COLO829 (cell line): ENCODE measurements at places on chromosomes 16 and 17.
A peak's percentile ranks its signal among the peaks of the same experiment; 100 is the strongest.

GRCh38 chr17:77111934-77112296, 28.9 kb upstream of the SEC14L1 start:
- DNase-seq: no peak

DNA sequence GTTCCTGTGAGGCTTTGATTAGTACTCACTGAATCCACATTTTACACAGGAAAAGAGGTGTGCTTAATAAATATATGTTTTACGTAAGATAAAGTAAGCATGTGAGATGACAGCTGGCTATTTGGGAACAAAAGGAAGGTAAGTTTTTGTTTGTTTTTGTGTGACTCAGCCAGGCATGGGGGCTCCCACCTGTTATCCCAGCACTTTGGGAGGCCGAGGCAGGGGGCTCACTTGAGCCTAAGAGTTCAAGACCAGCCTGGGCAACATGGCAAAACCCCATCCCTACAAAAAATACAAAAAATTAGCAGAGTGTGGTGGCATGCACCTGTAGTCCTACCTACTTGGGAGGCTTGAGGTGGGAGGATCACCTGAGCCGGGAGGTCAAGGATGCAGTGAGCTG, 17.9 kb downstream of the GPR142 start:
- DNase-seq: no peak

GRCh38 chr16:2142942-2143877, 5.2 kb upstream of the RAB26 start:
- DNase-seq: no peak

GRCh38 chr17:11239379-11239970, 1.5 kb upstream of the SHISA6 start:
- DNase-seq: no peak

- no peak for DNase-seq
Observed at GRCh38 chr17:55269894-55270293, 5.1 kb downstream of the HLF start.

GRCh38 chr17:32319548-32319905, 22.4 kb downstream of the C17orf75 start:
- peak; percentile 71 for DNase-seq

- no peak for DNase-seq
Observed at GRCh38 chr16:1707193-1707790, 1.3 kb downstream of the MAPK8IP3 start.

GRCh38 chr17:80236911-80237310, 16.7 kb downstream of the SLC26A11 start:
- no peak for DNase-seq

DNA sequence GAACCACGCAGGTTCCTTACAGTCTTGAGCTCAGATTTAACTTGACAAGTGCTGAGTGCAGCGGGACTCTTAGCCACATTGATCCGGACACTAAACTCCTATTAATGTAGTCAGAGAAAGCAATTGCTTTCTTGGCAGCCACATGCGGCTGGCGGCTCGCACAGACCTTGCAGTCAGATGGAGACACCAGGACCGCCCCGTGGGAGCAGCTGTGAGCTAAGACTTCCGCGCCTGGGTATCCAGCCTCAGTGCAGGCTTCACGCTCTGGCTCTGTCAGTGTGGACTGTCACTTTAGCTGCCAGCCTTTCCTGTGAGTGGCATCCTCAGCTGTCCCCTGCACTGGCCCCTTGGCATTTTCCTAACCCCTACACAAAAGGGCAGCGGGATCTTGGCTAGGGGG, 80.9 kb upstream of the NLRP1 start:
- no peak for DNase-seq

GRCh38 chr17:39131616-39132015, 19.8 kb downstream of the PLXDC1 start:
- DNase-seq: no peak

DNA sequence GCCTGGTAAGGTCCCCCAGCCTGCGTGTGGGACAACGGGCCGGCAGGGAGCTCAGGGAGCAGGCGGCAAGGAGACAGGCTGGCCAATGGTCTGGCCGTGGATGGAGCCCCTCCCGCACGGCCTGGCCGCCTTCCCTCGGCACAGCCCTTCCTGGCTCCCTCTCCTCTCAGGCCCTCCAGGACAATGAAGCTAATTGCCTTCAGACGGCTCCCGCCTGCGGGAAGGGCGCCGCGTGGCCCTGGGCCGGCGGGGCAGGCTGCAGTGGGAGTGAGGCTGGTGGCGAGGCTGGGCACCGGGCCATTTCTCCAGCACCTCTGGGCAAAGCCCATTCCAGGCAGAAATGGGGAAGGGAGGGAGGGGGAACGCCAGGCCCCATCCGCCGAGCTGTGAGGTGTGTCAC, 50.9 kb downstream of the ENGASE start:
- DNase-seq: no peak

GRCh38 chr17:68200689-68201417, 47.0 kb upstream of the AMZ2 start:
- DNase-seq: peak; percentile 40

DNA sequence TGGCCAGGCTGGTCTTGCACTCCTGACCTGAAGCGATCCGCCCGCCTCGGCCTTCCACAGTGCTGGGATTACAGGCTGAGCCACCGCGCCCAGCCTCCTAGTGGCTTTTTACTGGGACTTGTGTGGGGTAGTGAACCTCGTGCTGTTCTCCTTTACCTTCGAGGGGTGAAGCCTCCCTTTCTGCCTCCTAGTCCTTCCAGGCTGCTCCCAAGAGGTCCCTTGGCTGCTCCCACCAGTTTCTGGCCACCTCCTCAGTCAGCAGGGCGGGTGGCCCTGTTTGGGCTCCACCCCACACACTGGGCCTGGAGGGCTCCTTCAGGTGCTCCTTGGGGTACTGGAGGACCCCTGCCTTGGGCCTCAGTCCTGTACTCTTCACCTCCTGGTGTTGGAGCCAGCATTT, 70.9 kb upstream of the ZNF750 start:
- DNase-seq: no peak

DNA sequence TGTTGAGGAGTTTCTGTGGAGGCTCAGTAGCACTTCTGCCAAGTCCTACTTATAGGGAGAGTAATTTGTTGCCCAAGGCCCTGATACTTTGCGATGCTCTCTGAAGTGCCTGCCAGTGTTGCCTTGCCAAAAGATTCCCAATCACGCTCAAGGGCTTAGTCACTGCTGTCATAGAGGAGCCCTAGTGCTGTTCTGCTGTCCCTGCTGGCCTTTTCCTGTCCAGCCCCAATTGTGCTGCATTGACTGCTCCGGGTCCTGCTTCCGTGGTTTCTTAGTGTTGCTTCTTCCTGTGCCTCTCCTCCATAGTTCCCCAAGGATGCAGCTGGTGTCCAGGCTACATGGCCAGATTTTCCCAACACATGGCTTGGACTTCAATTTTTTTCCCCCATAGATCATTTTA, 13.9 kb downstream of the NUP93 start:
- DNase-seq: no peak

DNA sequence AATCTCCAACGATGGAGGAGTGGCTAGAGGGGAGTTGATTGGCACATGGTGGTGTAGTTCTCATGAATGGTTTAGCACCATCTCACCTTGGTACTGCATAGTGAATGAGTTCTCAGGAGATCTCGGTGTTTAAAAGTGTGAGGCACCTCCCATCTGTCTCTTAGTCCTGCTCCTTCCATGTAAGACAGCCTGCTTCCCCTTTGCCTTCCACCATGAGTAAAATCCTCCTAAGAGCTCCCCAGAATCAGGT, 428.8 kb upstream of the MAF start:
- no peak for DNase-seq

GRCh38 chr16:2212362-2213324, 2.0 kb upstream of the BRICD5 start:
- DNase-seq: no peak

DNA sequence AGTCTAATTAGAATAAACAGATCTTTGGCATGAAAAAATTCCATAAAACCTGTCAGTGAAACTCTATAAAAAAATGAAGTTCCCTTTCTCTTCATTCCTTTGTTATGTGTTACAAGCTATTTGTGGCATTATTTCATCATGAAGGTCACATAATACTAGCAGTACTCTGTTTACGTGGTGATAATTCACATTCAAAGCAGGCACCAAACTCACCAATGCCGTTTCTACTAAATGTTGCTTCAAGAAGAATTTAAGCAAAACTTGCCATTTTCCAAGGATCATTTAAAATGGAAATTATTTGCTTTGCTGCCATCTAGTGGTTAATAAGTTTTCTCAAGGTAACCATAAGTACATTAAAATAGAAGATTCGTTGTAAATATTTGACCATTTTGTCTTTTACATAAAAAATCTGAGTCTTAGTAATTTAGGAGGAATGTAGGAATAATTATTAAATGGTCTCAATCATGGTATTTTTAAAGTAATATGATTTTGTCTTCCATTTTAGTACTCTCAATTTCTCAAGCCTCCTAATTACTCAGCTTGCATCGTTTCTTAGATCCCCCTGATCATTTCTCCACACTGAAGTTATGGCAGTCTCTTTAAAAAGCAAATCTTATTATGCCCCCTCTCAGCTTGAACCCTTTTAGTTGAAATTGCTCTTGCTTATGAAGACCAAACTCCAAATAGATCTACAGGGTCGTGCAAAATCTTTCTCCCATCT, 80.8 kb downstream of the OMG start:
- DNase-seq: peak; percentile 42

- DNase-seq: peak; percentile 86
Observed at GRCh38 chr16:75506574-75506973, 11.3 kb upstream of the CHST6 start.

DNA sequence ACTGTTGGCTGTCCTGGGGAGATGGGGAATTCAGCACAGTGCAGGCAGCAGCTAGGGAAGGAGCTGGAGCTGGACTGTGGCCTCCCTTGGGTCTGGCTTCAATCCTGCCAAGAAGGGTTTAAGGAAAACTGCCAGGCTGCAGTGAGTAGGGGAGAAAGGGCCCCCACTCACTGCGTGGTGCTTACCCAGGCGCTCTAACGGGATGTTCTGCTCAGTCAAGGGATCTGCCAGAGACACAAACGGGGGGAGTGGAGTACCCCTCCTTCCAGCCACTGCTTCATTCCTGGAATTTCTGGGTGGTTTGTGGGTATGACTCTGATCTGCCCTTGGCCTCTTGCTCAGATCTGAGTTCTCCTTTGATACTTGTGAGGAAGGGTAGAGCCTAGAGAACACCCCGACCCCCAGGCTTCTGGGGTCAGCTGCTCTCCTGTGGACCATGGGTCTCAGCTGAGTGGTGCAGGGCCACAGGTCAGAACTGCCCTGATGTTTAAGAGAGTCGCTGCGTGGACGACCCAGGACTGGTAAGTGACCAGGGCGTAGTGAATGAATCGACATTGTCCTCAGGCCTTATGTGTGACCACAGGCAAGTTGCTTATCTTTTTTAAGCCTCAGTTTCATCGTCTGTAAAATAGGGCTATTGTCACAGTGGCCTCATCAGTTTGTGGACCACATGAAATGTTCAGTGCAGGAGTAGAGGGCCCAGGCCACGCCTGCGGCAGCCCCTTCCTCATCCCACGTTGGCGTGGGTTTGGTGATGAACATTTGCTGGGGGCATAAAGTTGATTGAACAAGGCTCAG, 9.6 kb downstream of the CRISPLD2 start:
- DNase-seq: no peak

DNA sequence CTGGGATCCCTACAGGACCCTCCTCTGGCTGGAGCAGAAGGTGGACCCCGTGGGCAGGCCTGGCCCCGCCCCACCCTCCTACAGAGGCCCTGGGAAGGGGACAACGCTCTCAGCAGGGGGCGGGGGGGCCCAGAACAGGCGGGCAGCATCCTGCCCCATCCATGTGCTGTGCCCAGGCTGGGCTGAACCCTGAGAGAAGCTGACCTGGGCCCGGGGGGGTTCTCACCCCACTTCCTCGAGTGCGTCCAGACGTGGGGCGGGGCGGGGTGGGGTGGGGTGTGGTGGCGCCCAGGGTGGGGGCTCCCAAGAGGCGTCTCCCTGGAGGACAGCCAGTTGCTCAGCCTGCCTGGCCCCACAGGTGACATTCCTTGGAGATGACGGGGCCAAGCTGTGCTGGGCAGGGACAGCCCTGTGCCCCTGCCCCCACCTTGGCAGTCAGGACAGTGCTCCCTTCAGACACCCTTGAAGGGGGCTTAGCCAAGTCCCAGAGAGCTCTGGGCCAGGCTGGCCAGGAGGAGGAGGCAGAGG, 390 bp upstream of the UNC13D start:
- DNase-seq: no peak

DNA sequence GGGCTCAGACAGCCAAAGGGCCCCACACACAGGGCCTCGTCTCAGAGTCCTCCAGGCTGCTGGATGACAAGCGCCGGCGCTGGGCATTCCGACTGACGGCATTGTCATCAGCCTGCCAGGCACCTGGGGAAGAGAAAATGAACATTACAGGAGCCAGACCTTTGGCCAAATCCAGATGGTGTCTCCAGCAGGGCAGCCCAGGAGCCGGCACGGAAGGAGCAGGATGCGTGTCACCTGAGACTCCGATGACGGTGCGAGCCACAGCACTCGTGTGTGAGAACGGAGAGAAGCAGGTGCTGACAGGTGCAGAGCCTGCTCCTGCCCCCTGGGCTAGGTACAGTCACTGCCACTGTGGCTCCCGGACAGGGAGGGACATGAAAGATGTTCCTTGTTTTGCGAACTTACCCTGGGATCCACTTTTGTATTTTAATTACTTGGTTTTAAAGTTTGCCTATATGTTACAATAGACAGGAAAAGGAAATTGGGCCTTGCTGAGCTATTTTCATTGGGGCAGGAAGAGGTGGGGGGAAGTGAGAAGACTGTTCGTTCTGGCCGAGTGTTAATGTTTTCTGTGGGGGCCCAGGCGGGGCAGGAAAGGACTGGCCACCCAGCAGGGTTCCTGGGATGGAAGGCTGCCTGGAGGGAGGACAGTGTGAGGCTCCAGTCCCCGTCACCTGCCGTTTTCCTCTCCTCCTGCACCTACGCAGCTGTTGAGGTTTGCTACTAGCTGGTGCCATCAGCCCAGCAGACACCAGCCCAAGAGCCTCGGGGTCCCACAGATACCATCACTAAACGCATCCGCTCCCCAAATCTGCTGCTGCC, 4.4 kb upstream of the FOXJ1 start:
- no peak for DNase-seq

DNA sequence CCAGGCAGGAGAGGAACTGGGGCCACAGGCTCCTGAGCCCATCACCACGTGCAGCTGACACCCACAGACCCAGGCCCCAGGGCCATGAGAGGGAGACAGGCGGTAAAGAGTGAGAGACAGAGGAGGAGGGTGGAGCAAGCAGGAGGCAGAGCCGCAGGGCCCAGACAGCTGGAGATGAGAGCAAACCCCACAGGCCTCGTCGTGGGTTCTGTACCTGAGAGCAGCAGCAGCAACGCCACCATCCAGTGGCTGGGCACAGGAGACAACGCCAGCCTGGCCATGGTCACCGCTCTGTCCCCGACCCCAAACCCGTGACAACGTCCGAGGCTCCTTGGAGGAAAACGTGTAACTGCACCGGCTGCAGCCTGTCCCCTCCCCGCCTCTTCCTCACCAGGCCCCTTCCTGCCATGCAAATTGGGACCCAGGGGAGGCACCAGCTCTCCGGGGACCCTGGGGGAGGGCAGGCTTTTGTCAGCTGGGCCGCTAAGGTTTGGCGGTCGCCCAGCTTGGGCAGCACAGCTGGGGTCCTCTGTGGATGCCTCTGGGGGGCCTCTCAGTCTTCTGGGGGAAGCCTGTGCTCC, at the start of gene CD79B:
Gene CD79B (minus strand): TSS at position 351 of the 581 bp plus-strand sequence. CDS start 70 bp downstream, at position 281.
- no peak for DNase-seq
